Hippocampal formation (tissue), 2 donors: ENCODE measurements at places on chromosomes 11 and 22.

GRCh38 chr22:20131597-20131858 lies at the start of gene ZDHHC8:
TSS of gene ZDHHC8 (plus strand) at chr22:20131804. CDS start at chr22:20131948, 144 bp downstream.
- peak; percentile 51 for DNase-seq

DNA sequence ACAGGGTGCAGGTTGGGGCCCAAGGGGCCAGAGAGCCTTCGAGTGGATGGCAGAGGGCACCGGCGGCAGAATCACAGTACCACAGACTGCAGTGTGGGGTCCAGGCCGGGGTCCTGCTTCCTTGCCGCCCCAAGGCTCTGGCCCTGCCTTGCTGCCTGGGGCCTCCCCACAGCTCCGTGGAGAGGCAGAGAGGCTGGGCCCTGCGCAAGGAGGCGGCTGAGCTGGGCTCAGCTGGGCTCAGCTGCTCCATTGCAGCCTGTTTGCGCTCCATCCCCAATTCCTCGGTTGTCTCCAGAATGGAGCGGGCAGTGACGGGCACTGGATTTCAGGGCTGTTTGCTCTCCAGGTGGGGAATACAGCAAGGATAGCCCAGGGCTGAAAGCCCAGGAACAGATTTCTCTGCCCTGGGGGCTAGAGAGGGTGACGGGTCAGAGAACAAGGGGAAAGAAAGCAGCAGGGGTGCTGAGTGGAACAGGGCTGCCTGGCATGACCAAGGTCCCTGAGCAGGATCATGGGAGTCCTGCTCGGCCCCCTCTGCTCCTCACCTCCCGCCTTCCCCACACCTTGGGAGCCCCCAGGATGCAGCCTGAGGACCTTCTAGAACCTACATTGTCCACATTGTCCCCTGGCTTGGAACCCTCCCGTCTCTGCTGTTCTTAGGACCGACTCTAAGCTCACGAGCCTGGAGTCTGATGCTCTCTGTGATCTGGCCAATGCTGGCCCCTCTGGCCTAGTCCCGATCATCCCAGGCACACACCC lies 18.9 kb downstream of the MRGPRG start:
- no peak for DNase-seq

GRCh38 chr11:67641338-67642172 lies 2.0 kb upstream of the TBX10 start:
- DNase-seq = no peak

- DNase-seq = no peak
Measured at GRCh38 chr22:24159650-24160049, 21.6 kb upstream of the SUSD2 start.

DNA sequence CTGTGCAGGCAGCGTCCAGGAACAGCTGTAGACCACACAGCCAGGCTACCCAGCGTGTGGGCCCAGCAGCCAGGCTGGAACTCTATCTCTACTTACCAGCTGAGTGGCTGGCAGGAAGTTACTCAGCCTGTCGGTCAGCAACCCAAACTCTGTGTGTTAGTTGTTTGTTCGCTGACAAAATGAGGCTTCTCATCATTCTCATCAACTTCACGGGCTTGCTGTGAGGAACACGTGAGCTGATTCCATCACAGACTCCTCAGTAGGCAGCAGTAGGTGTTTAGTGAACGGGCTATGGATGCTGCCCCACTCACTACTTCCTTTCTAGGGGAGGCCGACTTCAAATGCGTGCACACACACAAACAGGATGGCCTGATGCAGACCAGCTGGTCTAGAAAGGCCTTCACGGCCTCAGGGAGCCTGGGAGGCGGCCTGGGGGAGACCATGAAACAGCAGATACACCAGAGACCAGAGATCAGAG lies 830 bp upstream of the SPDYC start:
- no peak for DNase-seq

DNA sequence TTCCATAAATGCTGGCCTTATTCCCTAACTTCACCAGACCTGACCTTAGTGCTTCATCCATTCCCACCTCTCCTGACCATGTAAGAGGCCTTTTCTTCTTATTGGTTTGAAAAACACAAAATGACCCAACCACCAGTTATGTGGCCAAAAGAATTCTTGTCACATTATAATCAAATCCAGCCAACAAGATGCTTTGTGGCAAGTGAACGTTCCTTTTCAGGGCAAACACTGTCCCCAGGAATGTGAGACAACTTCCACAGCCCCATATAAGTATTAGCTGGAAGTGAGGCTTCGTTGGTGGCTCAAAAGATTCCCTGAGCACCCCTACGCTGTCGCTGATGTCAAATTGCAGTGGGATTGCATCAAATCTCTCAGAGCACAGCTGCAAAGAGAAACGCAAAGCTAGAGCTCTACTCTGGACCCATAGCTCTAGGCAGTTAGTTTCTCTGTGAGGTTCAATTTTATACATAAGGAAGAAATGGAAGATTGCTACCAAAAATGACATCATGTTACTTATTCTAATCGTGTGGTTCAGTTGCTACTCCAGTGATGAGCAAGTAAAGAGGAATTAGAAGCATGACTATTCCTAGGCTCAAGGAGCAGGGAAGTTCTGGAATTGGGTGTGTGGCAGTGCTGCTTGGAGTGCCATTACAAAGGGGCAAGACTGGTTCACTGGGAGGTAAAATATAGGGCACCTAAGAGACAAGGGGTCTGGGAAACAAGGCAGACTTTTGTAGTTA lies 26.1 kb downstream of the GLYATL1 start:
- no peak for DNase-seq

DNA sequence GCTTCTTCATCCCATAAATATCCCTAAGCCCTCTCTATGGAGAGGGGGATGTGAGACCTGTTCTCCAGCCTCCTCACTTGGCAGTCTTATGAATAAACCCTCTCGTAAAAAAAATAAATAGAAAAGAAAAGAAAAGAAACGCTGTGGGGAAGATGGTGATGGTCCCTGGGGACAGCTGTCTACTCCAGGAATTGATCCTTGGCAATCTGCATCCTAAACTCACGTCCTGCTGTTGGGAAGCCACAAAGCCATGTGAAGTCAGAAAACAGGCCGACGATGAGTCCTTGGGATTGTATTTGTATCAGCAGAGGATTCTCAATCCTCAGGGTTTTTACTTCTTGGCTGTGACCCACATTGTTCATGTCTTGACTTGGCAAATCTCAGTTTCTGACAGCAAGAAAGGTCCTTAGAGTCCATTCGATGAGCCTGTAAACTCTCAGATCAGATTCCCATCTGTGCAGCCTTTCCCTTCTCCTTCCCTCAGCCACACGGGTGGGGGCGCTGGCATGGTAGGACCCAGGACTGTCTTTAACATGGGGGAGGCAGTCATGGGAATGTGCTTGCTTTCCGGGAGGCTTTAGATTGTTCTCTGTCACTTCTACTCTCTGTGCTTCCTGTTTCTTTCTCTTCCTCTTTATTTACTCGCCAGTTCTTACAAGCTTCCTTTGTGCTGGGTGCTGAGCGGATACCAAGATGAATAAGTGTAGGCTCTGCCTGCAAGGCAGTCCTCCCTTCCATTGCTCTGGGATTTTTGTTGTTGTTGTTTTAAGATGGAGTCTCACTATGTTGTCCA lies 24.9 kb downstream of the TCP11L1 start:
- no peak for DNase-seq

DNA sequence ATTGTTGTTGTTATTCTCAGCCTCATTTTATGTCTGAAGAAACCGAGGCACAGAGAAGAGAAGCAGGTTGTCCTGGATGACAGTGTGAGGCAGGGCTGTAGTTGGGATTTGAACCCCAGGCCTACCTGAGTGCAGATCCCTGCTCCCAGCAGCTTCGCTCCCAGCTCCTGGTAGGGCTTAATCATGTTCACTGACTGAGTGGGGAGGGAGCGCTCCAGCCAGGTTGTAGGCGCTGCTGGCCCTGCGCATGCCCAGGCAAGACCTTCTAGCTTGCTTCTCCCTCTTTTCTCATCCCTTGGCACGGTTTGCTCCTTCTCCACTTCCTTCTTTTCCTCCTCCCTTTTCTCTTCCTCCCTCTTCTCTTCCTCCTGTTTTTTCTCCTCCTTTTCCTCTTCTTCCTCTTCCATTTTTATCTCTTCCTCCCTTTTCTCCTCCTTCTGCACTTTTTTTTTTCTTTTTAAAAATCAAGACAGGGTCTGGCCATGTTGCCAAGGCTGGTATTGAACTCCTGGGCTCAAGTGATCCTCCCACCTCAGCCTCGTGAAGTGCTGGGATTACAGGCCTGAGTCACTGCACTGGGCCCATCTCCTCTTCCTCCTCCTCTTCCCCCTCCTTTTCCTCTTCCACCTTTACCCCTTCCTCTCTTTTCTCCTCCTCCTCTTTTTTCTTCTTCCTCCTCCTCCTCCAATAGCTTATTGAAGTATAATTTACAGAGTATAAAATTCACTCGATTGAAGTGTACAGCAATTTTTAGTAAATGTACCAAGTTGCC lies 109.3 kb downstream of the KIAA1671 start:
- DNase-seq = no peak

DNA sequence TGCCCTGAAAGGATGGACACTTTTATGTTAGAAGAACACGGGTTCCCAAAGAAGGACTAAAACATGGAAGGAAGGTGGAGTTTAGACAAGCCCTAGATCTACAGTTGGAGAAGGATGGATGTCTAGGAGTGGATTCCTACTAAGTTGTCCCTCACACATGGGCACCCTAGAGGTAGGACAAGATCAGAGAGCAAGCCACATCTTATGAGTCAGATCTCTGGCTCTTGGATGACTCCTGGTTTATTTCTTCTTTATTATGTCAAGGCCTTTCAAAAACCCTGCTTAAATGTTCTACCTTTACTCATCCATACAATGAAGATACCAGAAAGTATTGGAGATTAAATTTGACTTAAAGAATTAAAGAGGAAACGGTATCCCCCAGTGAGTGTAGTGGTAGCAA lies 34.4 kb downstream of the PRCP start:
- DNase-seq = no peak

DNA sequence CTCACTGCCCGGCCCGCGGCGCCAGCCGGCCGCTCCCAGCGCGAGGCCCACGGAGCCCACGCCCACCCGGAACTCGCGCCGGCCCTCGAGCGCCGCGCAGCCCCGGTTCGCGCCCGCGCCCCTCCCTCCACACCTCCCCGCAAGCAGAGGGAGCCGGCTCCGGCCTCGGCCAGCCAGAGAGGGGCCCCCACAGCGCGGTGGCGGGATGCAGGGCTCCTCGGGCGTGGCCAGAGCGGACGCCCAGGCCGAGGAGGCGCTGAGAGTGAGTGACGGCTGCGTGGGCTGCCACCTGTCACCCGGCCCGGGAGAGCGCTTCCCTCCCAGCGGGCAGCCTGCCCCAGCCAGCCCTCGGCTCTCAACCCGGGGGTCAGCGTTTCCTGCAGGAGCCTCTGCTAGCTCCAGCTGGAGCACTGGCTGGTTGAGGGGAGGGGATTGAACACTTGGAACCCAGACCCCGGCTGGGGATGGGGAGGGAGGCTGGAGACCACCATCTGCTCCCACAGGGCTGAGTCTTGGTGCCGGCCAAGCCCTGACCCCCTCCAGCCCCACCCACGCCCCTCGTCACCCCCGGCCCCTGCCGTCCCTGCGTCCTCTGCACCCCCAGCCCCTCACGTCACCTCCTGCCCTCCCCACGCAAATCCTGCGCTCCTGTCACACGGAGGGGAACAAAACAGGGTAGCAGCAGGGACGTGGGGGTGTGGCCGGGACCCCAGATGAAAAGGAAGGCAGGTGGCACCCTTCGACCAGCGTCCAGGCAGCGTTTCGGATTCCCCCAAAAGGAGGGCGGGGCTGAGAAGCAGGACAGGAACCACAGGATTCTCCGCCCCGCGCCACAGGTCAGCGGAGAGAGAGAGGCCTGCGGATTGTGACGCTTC lies 157.0 kb downstream of the BRD1 start:
- DNase-seq = no peak

GRCh38 chr11:111417011-111417765 lies 38.1 kb upstream of the POU2AF1 start:
- DNase-seq = no peak

GRCh38 chr11:128494418-128495332 lies 92.7 kb downstream of the ETS1 start:
- no peak for DNase-seq

DNA sequence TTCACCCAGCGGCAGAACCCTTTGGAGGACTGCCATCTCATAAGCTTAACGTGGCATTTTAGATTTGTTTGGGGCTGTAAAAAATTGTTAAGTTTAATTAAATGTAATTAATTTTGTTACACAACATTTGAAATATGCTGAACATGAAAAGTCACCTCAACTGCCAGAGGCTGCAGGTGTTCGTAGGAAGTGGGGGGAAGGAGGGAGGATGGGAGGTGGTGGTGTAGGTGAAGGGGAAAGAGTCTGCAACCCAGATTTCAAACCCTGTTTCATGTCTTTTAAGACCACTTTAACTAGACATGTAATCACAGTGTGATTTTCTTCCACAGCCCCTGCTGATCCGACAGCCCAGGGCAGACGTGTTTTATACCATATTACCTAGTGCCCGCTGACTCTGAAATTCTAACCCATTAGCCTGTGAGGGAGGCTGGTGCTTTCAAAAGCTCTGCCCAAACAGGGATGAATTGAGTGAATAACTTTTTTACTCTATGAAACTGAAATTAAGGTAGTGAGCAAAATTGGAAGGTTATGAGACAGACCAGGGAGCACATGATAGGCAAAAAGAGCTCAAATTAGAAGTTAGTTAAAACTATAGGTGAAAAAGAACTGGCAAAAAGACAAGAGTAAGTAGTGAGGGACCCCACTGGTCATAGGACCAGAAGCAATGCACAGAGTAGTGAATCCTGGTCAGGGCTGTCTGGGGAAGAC lies 279.8 kb downstream of the DDX10 start:
- no peak for DNase-seq

DNA sequence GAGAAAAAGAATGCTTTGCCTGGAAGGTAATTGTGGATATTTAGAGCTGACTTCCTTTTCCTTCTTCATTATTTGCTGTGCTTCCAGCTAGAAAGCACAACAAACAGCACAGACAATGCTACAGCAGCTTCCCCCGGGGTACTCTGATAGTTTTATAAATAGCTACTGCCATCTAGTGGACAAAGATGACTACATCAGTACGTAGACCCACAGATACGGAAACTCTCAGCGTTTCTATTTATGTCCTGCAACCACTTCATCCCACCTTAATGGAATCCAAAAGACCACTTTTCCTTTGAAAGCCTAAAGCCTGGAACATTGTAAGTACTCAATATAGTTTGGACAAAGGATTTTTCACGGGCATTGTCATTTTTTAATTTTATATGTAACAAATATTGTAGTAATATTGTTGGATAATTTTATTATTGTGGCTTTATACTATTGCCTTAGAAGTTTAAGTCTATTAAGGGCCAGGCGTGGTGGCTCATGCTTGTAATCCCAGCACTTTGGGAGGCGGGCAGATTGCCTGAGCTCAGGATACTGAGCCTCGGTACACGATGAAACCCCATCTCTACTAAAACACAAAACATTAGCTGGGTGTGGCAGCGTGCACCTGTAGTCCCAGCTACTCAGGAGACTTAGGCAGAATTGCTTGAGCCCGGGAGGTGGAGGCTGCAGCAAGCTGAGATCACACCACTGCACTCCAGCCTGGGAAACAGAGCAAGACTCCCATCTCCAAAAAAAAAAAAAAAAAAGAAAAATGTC lies 7.5 kb downstream of the HSPA8 start:
- DNase-seq = peak; percentile 90
